B cell (primary cell): ENCODE measurements at places on chromosomes 6 and 20. TPM values are rescaled to one million over a fixed set of nuclear protein-coding genes. Genes with fewer than 3 reads are reported as not detected.

Gene LY6G5B
- total RNA-seq: 42.3 and 44.2 TPM in 2 replicates

Gene KCNQ2
- total RNA-seq: 0.12 and 0.49 TPM in 2 replicates

Gene ATP9A
- 0.22 and 0.32 TPM in 2 replicates for total RNA-seq

Gene SLA2
- total RNA-seq: 0.58 and 0.76 TPM in 2 replicates

Gene ADGB
- not detected in 2 replicates for total RNA-seq

Gene AARS2
- 21.3 and 22.6 TPM in 2 replicates for total RNA-seq

Gene NOX3
- not detected in 2 replicates for total RNA-seq

Gene BICRAL
- 34.1 and 34.9 TPM in 2 replicates for total RNA-seq

Gene EYS
- not detected in 2 replicates for total RNA-seq

Gene MBOAT1
- total RNA-seq: 7.3 and 8.1 TPM in 2 replicates

Gene ACSS1
- 82.7 and 83.0 TPM in 2 replicates for total RNA-seq

Gene BACH2
- 235 and 254 TPM in 2 replicates for total RNA-seq

Gene UST
- total RNA-seq: 16.9 TPM in 2 replicates

Gene BNIP5
- total RNA-seq: 0.10 TPM in 1 of 2 replicates, not detected in the other
